Sciatic nerve (tissue), 2 donors: ENCODE measurements at places on chromosomes 2 and 18. TPM values are rescaled to one million over a fixed set of nuclear protein-coding genes. Genes with fewer than 3 reads are reported as not detected.

Gene CTDSP1
- 148 TPM for total RNA-seq

Gene MTHFD2
- total RNA-seq: 18.6 TPM

GRCh38 chr2:25204190-25204838, 35.9 kb upstream of the POMC start:
- DNase-seq: no peak

GRCh38 chr2:85717308-85718008, 23.3 kb downstream of the GNLY start:
- no peak for DNase-seq

DNA sequence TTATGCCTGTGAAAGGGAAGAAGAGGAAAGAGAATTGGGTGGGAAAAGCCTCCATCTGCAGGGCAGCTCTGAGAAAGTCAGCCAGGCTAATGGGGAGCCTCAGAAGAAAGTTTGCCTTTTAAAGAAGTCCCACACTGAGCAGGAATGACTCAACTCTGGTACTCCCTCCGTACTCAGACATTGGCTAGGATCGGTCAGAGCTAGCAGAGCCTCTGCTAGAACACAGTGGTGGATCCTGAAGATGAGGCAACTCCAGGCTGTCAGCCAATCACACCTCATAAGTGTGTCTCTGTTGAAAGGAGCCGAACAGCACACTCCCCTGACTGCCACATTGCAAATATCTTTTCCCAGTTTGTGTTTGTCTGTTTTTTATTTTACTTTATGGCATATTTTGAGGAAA, 96.9 kb downstream of the HNRNPLL start:
- DNase-seq: peak; percentile 81

- no peak for DNase-seq
Measured at GRCh38 chr2:133506996-133507395, 61.3 kb downstream of the NCKAP5 start.

GRCh38 chr2:100955226-100955625, 46.9 kb upstream of the RPL31 start:
- DNase-seq: no peak

- no peak for DNase-seq
Measured at GRCh38 chr2:237195396-237196120, 109.9 kb downstream of the COPS8 start.

DNA sequence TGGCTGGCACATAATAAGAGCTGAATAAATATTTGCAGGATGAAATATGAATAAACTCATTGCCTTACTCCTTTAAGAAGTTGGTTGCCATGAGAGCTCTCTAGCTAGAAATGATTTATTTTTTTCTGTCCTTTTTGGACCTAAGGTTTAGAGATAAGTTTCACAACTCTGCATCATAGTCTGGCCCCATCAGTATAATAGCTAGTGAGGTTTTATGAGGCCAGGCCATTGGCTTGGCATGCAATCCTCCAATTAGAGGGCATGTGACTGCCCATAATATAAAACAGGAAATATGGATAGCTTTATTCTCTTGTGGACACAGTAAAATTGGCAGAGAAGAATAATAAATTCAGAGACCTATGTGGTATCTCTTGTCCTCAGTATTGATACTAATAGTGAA, 26.2 kb upstream of the INSIG2 start:
- DNase-seq: no peak
